ENCODE measurements at places on chromosomes 16 and 17. TPM values are rescaled to one million over a fixed set of nuclear protein-coding genes. Genes with fewer than 3 reads are reported as not detected.

KRT24 gene
- total RNA-seq = not detected

TP53TG3C gene
- total RNA-seq = not detected

DNA sequence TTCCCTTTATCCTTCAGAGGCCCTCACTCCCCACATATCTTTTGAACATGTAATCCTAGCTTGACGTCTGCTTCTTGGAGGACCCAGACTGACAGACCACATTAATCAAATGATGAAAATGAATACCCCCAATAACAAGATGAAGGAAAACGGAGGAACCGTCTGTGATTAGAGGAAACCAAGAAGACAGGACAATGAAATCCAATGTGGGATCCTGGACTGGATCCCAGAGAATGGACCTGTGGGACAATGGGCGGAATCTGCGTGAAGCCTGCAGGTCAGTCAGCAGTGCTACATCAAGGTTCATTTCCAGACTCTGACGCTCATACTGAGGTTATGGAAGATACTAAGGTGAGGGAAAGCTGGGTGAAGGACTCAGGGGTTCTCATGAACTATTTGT lies 35.9 kb downstream of the MBTPS1 start:
- no peak for DNase-seq

- DNase-seq = no peak
Measured at GRCh38 chr17:75748706-75749105, 16.3 kb downstream of the GALK1 start.

- no peak for DNase-seq
Measured at GRCh38 chr16:89565256-89565505, 4.7 kb downstream of the RPL13 start.

GRCh38 chr16:30923554-30924075 lies at the start of gene FBXL19:
Gene FBXL19 (plus strand): TSS chr16:30923572. CDS start chr16:30925755, 2,183 bp downstream.
- DNase-seq = no peak

GRCh38 chr17:63116967-63117830 lies 151.2 kb downstream of the TANC2 start:
- DNase-seq = no peak
